ENCODE measurements at places on chromosomes 5 and 9.

GRCh38 chr5:134578578-134579283 lies 53.3 kb downstream of the JADE2 start:
- no peak for DNase-seq

GRCh38 chr5:148961261-148962199 lies 101.3 kb downstream of the SH3TC2 start:
- DNase-seq = no peak

DNA sequence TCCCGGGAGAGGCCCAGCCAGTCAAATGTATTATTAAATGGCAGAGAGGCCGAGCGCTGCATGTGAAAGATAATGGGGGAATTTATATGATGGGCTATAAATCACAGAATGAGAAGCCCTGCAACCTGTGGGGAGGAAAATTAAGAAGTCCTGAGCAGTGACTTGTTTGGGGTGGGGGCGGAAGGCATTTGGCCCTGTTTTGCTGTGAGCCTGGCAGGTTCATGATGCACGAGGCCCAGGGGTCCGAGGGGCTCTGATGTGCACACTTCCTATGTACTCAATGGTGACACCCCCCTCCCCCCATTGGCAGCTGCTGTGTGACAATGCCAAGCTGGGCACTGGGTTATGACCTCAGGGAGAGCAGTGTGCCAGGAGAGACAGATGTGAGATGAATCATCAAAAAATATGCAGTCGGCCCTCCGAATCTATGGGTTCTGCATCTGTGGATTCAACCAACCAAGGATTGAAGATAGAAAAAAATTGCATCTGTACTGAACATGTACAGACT lies 13.7 kb upstream of the DAB2IP start:
- no peak for DNase-seq

DNA sequence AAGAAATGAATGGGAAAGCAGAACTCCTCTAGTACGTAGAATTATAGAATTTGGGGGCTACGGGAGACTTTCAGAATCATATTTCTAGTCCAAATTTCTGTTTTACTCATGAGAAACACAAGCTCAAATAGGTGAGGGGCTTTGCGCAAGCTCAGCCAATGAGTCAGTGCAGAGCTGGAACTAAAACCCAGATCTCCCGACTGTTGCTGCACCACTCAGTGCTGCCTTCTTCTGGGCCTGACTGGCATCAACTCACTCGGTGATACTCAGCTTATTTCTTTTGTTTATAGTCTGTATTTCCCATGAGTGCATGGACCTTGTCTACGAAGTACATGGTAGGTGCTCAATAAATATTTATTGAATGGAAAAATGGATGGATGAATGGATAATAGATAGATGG lies 280.2 kb downstream of the CDK5RAP2 start:
- DNase-seq = no peak

DNA sequence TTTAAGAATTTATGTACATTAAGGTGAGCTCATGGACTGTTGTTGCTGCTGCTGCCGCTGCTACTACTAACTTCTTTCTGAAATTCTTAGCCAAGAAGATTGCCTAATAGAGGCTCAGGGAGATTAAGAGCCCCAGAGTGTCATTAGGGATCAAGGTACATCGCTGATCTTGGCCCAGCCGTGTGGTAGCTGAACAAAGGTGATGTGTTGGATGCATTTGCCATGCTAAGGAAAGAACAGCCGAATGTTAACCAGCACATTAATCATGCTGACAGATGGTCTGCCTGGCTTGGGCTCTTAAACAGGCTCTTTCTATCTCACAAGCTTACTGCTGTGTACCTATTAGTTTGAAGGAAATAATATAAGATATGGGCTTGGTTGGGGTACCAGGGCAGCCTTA lies 137.1 kb downstream of the KCTD16 start:
- no peak for DNase-seq

DNA sequence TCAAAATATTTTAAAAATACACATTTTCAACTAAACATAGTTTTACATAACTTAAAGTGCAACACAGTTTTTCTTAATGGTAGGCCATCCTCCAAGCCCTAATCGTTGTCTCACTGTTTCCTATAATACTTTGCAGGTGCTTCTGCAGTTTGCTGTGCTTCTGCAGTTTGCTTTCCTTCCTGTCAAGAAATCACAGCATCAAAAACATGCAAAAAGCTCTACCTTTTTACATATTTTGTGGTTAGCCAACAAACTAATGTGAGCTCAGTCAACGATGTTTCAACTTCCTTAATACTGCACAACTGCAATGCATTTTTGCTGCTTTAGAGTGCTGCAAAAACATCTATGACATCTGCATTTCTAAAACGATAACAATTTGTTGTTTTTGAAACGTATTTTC lies 25.2 kb downstream of the EMB start:
- no peak for DNase-seq

DNA sequence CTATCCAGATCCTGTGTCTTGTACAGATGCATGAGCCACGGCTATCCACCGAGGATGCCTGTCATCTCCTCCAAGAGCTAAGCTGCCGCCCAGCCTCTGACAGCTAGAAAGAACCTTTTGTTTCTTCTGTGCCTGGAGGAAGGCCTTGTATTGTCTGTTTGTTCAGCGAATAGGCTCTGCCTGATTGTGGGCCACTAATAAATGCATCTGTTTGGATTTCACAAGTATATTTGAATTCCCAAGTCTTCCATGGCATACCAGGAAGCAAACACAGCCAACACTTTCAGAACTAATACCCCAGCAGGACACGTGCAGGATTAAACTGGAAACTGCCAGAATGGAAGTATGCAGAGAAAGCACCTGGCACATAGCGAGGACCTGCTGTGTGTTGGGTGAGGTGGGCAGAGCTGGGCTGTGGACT lies 92.7 kb upstream of the NEURL1B start:
- no peak for DNase-seq

Data from stimulated activated CD8-positive, alpha-beta memory T cell treated with anti-CD3 and anti-CD28 coated beads, Interleukin-4, amount 100 ng/mL, for 1 hour (primary cell).